Activated CD4-positive, alpha-beta T cell treated with anti-CD3 and anti-CD28 coated beads, Interleukin-2, amount 10 ng/mL, durations not matched to agents 24 days and 14 days (primary cell): ENCODE measurements at places on chromosomes 6 and 20.

DNA sequence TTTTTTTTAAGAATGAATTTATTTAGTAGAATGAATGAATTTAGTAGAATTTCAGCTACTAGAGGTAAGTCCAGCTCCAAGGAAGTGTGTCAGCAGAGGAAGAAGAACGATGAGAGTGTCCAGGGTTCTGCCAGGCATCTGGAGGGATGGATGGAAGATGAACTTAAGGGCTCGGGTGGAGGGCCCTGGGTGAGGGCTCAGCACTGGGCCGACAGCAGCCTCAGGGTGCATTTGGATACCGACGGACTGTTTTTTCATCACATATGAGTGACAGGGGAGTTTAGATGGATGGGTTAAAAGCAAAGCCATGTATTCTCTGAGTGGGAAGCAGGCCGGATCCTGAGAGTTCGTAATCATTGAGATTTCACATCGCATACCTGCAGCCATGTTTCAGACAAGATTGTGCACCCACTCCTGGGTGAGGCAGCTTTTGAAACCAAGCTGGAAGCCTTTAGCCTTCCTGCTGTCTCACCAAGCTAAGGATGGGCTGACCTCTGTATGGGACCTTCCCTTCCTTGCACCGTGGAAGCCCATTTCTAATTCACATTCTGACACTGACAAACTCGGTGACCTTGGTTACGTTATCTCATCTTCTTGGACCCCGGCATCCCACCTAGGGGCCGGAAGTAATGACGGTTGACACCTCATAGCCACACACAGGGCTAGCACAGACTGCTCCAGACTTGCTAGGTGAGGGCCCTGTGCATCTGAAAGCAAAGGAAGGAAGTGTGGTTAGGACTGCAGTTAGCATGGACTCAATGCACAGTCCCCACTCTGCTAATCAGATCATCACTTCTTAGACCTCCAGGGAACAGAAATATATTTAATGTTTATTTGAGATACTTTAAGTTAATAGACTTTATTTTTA, 228.5 kb downstream of the SLC24A3 start:
- no peak for DNase-seq

DNA sequence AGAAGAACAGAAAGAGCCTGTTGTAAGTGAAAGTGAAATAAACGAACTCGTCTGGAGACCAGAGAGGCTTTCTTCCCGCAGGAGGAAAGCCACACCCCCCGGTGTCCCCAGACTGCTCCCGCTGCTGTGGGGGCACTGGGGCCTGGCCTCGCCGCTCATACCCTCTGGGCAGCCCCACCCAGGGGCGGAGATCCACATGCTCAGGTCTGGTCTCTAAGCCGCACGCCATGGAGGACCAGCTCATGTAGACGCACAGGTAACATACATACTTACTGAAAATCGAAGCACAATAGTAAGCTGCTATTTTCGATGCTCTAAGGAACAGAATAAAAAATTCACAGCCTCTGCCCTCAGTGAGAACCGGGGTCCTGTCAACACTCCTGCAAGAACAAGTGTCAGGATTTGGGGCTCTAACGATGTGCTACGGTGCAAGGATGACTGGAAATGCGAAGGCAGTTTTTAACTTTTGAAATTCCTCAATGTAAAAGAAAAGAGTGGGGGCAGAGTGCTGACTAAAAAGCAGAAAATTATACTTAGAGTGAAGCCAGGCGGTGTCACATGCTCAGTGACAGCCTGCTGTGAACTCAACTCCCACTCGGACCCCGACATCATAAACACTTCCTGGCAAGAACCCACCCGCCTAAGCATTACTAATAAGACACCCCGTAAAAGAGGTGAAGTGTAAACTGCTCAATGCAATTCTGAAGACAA, 110.5 kb downstream of the IRF4 start:
- DNase-seq: peak; percentile 90

GRCh38 chr6:50966986-50967385, 148.3 kb downstream of the TFAP2B start:
- no peak for DNase-seq

GRCh38 chr6:11275598-11275997, 43.1 kb upstream of the NEDD9 start:
- DNase-seq: peak; percentile 69

DNA sequence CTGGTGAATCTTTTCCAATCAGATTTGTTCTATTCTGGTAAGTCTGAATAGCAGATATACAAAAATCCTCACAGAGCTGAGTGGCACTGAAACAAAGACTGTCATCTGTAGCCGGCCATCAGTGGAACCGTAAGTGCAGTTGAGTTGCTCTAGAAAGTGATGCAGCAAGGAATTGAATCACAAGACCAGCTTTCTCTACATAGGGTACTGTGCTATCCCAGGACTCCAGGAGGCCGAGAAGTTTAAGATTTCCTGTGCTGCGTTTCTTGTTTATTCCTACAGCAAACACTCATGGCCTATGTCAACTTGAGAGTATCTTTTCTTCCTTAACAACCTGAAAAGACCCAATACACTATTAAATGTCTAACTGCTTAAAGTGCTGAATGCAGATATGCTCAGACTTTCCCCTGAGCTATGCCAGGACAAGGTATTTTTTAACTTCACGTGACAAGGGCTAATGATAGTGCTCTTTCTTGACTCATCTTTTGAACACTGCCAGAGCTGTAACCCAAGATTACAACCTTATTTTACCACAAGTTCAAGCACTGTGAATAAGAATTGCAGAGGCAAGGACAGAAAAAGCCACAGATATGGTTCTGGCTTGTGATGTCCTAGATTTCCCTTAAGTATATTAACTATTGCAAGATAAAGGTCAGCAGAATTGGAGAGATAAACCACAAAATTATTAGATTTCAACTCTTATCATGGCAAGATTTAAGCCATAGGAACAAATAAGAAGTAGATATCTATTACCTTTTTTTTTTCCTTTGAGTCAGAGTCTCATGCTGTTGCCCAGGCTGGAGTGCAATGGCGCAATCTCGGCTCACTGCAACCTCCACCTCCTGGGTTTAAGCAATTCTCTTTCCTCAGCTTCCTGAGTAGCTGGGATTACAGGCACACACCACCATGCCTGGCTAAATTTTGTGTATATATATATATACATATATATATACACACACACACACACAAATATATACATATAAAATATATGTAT, 71.6 kb downstream of the GJA1 start:
- no peak for DNase-seq

- no peak for DNase-seq
These were observed 679.5 kb downstream of the KHDRBS2 start for GRCh38 chr6:61606500-61606899.
